ENCODE measurements at places on chromosomes 16 and 17.

GRCh38 chr17:29524692-29525091, 42.1 kb downstream of the ABHD15 start:
- peak; percentile 67 for DNase-seq

GRCh38 chr16:2152695-2153506, 2.7 kb upstream of the TRAF7 start:
- DNase-seq = no peak

GRCh38 chr16:54597222-54597621, 310.6 kb upstream of the IRX3 start:
- no peak for DNase-seq

GRCh38 chr17:51079049-51079448, 41.6 kb downstream of the SPAG9 start:
- no peak for DNase-seq

DNA sequence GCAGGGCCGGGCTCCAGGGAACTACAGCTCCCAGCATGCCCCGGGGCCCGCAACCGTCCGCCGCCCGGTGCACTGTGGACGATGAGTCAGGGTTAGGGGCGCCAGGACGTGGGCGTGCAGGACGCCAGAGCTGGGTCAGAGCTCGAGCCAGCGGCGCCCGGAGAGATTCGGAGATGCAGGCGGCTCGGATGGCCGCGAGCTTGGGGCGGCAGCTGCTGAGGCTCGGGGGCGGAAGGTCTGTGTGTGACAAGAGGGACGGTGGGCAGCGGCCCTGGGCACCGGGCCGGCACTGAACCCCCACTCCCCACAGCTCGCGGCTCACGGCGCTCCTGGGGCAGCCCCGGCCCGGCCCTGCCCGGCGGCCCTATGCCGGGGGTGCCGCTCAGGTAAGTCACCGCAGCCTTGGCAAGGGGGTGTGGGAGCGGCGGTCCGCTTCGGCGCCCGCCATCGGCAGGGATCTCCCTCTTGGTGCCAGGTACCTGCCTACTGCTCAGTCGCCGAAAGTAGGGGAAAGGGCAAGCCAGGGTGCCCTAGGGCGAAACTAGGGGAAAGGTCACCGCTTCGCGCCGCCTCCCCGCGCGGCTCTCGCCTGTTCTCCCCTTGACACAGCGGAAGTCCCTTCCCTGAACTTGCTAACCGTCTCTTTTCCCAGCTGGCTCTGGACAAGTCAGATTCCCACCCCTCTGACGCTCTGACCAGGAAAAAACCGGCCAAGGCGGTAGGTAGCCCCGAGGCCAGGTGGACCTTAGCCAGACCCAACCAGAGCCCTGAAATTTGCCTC, at the start of the genes ACADVL and DLG4:
TSS of gene ACADVL (plus strand) at position 127 of the 781 bp plus-strand sequence. CDS start at position 174, 47 bp downstream.
TSS of gene DLG4 (minus strand) at position 25 of the 781 bp plus-strand sequence.
- peak; percentile 76 for DNase-seq

DNA sequence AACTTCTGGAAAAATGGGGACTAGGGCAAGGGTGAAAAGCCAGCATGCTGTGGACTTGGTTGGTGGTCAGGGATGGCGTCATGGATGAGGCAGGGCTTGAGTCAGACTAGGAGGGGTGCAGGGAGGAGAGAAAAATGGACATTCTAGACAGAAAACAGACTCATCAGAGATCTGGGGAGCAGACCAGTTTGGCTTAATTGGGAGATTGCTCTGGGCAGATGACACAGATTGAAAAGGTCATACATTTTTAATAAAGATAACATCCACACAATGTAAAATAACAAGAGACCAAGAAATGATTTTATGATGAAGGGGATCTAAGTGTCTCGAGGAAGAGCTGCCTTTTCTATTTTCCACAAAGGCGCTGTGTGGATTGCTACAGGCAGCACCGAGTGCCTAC, 326.3 kb downstream of the XYLT1 start:
- no peak for DNase-seq

GRCh38 chr16:15855704-15856003, 1.2 kb downstream of the MYH11 start:
- DNase-seq = no peak

GRCh38 chr16:47196457-47196856, 52.7 kb upstream of the NETO2 start:
- no peak for DNase-seq

DNA sequence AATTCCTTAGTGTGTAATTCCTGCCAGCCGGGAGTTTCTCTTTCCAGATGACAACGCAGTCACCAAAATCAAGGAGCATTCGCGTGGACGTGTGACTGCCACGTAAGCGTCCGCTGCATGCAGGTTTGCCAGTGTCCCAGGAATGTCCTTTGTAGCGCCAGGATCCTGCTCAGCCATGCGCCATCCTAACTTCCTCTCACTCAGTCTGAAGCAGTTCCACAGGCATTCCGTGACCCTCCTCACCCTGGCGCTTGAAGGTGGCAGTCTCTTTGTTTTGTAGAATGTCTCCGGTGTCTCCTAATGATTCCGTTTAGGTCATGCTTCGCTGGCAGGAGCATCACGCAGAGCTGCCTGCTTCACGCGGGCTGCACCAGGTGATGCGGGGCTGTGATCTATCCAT, 88.6 kb downstream of the RPTOR start:
- no peak for DNase-seq

DNA sequence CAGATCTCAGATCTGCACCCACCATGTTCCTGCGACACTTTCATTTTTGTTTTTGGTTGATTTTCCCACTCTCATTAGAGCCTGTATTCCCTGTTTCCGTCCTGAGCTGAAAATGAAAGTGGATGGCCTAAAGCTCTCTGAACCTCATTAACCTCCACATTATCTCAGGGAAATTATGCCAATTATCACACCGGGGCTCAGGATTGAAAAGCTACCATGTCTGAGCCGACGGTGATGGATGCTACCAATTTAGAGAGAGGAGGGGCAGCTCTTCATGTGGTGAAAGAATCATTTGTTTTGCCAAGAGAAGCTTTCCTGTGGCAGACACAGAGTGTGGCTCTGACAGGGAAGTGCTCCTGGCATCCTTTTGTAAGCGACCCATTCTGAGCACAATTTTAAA, 410.4 kb upstream of the CDH11 start:
- DNase-seq = no peak

DNA sequence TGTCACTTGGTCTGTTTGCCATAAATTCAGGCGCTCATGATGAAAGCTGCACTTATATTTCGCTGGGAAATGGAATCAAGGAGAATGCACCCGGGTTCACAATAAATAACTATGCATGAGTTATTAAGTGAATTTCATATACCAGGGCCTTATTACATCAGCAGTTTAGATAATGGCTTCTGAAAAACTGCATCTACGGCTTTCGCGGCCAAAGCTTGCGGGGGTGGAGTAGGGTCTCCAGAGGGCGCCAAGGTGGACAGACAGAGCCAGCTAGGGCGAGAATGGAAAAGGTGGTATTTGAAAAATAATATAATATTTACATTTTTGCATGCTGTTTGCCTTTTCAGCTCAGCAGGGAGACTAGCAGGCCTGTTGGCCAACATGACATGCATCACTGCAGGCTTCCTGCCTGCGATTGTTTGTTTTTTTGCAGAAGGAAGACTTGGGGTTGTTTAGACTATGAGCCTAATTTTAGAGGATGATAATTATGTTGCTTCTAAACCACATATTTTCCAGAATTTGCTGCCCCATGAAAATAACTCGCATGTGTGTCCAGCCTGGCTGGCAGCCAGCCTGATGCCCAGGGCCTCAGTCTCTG, 173.8 kb upstream of the IRX3 start:
- DNase-seq = no peak

DNA sequence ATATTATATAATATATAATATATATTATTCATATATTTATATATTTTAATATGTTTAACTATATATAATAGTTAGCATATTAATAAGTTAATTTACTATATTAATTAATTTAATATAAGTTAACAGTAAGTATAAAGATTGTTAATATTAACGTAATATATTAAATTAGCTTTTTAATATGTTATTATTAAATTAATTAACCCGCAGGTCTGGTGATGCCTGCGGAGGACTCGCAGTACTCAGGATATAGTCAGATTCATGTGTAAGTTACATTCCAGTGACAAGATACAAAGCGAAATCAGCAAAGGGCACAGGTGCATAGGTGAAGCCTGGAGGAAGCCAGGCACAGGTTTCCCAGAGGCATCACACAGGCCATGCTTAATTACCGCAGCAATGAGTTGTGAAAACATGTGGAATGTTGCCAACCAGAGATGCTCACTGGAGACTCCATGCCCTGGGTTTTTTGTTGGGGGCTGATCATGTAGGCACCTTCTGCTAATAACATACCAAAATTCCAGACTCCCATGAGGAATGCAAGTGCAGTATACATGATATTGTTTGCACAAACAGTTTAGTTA, 130.4 kb upstream of the MPHOSPH6 start:
- no peak for DNase-seq

DNA sequence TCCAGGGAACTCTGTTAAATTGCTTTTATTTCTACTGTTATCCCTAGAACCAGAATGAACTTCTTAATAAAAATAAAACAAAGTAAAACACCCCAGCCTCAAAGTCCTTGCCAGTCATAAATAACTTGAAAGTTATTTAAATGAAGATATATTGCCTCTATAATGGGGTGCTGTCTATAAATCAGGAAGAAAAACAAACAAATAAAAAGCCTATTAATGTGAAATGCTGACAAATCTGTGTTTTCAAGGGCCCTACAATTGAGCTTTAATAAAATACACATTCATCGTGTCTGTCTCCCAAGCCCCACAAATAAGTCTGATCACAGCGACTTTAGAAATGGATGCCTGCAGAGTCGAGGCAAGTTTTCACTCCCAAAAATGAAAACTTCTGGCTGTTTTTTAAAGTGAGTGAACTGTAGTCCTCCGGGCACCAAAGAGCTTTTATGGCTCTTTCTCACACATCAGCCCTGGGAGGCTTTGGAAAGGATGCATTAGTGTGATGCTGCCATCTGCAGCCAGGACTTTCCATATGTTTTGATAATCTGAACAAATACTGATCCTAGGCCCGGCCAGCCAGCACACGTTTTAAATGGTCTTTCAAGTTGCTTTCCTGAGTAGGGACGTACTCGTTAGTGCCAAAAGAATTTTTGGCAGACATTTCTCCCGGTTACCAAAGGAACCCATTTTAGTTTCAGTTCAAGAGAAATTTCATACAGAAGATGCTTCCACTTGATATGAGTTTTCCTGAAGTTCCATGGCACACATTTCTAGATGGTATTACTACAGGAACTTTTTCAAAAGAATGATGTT, 16.3 kb downstream of the NACA2 start:
- DNase-seq = peak; percentile 4

DNA sequence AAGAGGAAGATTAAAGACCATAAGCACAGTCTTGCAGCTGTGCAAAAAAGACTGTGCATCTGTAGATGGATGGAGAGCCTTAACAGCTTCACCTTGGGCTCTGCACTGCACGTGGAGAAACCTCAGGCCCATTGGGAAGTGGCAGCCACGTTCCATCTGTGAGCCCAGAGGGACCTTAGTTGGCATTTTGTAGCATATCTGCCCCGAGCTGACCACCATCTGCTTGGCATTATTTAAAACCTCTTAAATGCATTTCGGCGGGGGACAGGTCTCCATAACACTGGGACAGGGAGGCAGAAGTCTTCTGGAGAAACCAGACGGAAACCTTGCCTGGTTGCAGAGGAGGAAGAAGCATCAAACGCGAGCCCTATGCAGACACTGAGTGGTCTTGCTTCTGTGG, 345.6 kb downstream of the CPPED1 start:
- DNase-seq = no peak

- DNase-seq = no peak
Observed at GRCh38 chr17:68516732-68517131, 4.5 kb downstream of the PRKAR1A start.

DNA sequence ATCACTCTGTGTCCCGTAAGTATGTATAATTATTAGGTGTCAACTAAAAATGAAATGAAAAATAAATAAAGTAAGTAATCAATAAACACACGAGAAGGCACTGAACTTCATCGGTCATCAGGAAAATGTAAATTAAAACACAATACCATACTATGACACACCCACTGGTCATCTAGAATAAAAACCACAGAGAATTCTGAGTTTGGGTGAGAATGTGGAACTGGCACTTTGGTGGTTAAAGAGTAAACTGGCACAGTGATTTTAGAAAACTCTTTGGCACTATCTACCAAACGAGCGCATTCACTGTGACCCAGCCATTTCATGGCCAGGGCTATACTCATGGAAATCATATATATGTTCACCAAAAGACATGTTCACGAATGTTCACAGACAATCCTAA, 98.2 kb downstream of the HS3ST3A1 start:
- no peak for DNase-seq

- DNase-seq = no peak
Observed at GRCh38 chr17:76909971-76910760, 42.0 kb downstream of the MGAT5B start.

- no peak for DNase-seq
Observed at GRCh38 chr16:10261077-10261476, 78.8 kb upstream of the GRIN2A start.

GRCh38 chr16:64352246-64352645, 769.6 kb downstream of the CDH11 start:
- DNase-seq = no peak

DNA sequence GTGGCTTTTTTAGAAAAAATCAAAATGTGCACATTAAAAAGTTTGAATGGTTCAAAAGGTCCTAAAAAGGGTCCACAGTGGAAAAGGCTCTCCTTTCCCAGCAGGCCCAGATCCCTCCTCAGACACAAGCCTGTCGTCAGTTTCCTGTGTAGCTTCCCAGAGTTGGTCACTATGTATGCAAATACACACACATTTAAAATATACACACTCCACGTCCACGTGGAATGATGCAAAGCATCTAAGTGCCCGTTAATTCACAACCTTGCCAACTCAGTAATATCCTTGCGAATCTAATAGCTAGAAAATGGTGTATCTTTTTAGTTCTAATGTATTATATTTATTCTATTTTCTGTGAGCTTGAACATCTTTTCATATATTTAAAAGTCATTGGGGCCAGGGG, 17.7 kb downstream of the NLRC5 start:
- DNase-seq = no peak

- DNase-seq = no peak
Observed at GRCh38 chr17:1872976-1873375, 43.2 kb downstream of the RPA1 start.

GRCh38 chr16:86970279-86970678, 346.9 kb downstream of the C16orf95 start:
- no peak for DNase-seq

GRCh38 chr17:4588391-4588790, 4.1 kb downstream of the SMTNL2 start:
- no peak for DNase-seq

DNA sequence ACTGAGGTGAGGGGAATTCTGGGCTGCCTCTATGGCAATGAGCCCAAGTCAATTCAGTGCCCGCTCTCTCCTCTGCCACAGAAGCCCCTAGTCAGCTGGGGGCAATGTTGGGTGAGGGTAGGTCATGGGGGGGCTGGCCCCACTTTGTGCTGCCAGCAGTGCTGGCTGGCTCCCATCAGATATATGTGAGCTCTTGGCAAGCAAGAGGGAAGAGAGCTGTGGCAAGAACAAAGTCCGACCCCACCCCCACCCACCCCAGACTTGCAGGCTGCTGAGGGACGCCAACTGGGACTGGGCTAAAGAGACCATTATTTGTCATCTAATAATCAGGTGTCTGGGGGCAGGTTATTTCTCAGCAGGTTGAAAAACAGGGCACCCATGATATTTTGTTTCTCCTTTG, 89.4 kb downstream of the YPEL2 start:
- no peak for DNase-seq

- DNase-seq = no peak
Observed at GRCh38 chr16:26334218-26335111, 642.7 kb downstream of the HS3ST4 start.

- DNase-seq = no peak
Observed at GRCh38 chr17:21772321-21772720, 80.0 kb downstream of the KCNJ18 start.

GRCh38 chr17:29190039-29190438, 9.8 kb upstream of the MYO18A start:
- DNase-seq = no peak

GRCh38 chr17:7732981-7733539, 15.5 kb downstream of the DNAH2 start:
- DNase-seq = no peak
